Activated T-helper 1 cell treated with anti-CD3 and anti-CD28 coated beads, Interleukin-2, amount 50 U/mL, for 16 hours (primary cell): ENCODE measurements at places on chromosomes 5 and 9.

DNA sequence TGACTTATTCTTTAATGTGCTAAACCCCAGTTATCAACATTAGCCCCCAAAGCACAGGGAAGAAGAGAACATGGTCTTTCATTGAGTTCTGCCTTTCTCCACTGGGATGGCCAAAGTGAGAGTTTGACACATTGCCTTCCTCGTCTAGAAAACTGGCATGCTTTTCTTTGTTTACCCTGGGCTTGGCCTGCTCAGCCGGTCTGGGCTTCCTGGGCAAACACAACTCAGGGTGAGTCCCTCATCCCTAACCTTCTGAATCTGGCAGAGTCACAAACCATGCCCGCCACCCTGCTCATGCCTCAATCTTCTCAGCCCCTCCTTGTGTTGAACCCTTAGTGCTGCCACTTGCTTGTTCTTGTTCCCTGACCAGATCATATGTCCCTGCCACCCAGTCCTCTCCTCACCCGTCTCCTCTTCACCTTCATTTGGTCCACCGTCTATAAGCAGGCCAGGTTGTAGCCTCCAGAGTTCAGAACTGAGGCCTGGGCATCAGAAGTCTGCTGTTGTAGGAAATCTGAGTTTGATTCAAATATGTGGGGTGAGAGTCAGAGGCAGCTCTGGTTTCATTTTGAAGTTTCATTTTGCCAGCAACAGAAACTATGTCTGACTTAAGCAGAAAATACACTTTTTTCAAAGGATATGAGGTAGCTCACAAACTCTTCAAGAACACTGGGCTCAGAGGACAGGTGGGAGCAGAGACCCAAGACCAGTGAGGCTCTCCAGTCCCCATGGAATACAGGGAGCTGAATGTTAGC lies 217.6 kb downstream of the NDUFS4 start:
- DNase-seq = no peak

DNA sequence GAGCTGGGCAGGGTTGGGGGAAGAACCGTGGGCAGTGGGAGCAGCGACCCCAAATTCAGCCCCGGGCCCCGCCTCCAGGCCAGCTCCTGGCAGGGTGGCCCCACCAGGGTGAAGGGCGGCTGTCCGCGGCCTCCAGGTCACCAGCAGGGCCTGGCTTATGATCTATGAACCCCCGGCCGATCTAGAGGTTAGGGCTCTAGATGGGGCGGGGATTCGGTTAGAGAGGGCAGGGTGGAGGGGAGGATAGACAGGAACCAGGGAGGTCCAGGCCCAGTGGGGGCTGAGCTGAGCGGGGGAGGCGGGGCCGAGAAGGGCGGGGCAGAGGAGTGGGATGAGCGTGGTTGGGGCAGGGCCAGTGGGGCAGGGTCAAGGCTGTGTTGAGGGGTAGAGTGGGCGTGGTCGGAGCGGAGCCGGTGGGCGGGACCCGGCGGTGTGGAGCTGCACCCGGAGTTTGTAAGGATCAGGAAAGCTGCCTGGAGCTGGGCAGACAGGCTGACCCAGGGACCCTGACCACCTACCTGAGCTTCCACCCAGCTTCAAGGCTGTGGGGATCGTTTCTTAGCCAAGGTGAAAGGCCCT lies 29.3 kb upstream of the OBP2B start:
- DNase-seq = no peak

GRCh38 chr5:160657068-160657507 lies 194.9 kb downstream of the ATP10B start:
- DNase-seq = no peak

DNA sequence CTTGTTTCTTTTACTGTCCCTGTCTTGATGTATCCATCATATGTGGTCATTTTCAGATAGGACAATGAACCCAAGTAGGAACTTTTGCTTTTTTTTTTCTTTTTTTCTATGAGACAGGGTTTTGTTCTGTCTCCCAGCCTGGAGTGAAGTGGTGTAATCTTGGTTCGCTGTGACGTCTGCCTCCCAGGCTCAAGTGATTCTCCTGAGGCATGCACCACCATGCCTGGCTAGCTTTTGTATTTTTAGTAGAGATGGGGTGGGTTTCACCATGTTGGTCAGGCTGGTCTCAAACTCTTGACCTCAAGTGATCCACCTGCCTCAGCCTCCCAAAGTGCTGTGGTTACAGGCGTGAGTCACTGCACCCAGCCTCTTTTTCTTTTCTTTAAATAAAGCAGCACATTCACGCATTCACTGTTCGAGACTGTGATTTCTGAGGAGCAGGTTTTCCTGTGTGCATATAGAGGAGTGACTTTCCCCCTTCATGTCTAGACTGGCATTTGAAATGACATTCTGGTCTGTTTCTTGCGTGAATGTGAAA lies 448.5 kb downstream of the KDM4C start:
- DNase-seq = no peak

DNA sequence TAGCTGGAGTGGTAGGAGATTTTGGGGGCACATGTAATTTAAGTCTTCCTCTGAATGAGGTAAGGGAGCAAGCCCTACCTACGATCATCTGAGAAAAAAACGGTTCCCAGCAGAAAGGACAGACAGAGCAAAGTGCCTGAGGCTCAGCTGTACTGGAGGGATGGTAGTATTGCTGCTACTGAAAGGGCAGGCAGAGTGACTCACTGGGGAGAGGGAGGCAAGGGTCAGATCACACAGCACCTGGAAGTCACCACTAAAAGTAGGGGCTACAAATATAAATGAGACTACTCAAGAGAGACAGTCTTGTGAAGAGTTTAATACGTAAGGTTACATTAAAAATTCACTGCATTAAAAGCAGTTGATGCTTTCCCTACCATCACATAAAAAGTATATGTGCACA lies 75.9 kb downstream of the NFIB start:
- no peak for DNase-seq
